PC-9 (cell line): ENCODE measurements at places on chromosomes 12 and 14. TPM values are rescaled to one million over a fixed set of nuclear protein-coding genes. Genes with fewer than 3 reads are reported as not detected.
A peak's percentile ranks its signal among the peaks of the same experiment; 100 is the strongest.

The GON7 gene
- 6.4 and 9.3 TPM in 2 replicates for total RNA-seq

The GPR84 gene
- not detected in 2 replicates for total RNA-seq

The CFAP251 gene
- total RNA-seq, result 3.7 and 4.3 TPM in 2 replicates

The GZMB gene
- total RNA-seq, result not detected in 2 replicates

The KCNH3 gene
- total RNA-seq, result not detected in 2 replicates

DNA sequence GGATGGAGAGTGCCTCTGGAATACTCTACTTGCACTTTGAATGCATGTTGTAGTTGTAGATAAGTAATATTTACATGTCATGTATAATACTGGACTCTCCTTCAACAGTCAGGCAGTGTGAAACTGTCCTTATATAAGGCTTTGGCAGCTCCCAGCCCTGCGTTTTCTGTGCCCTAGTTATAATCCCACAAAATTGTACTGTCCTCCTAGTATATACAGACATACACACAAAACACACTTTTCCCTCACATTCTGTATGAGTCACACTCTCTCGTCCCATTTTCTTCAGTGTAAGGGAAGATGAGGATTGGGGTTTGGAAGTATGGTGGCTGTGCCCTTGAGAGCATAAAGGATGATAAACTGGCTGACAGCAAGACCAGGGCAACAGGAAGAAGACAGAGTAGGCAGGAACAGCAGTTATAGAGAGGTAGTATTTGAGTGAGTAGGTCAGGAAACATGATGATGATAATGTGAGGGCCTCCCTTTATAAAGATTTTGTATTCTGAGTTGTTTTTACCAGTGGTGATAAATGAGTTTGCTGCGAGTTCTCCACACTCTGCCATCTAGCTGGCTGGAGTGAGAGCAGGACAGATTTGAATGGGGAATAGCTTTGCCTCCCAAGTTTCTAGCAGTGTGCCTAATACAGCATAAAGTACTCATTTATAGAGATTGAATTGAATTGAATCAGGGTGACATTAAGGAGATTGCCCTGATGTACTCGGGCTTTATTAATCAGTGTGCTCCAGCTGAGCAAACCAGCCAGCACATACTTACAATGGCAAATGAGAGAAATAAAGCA, 5.0 kb downstream of the CREBL2 start:
- no peak for DNase-seq
- H3K27ac ChIP-seq, result no peak overlapping the region
- no peaks in the 10 kb centered on the region for H3K27me3 ChIP-seq
- H3K4me1 ChIP-seq, result peaks cover 13% of the 10 kb centered on the region
- H3K36me3 ChIP-seq, result no peaks in the 10 kb centered on the region

DNA sequence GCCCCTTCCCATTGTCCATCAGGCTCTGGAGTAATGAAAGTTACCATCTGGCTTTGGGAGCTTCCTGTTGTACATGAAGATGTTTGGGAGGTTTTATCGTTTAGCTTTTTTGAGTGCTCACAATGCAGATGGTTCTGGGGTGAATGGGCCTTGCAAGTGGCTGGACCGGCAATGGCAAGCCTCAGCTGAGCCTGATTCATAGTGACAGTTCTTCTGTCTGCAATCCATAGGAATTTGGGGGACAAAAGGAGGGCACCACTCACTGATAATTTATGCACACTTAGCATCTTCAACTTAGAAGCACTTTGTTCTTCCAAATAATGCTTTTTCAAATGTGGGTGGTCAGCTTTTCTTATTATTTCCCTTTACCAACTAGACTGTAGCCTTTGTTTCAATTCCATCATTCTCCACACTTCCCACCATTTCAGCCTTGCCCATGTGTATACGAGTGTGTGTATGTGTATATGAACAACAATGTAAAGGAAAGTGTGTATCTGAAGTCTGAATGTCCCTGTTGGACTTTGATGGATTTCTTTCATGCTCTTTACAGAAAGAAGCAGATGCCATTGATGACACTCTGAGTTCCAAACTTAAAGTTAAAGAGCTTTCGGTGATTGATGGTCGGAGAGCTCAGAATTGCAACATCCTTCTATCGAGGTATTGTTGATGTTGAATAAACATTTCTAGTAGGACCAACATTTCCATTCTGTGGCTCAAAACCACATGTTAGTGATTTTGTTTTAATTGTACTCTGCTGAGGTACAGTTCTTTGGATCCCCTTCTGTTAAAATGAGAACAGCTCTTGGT, 125.5 kb downstream of the GPR135 start:
- no peak for DNase-seq
- H3K27ac ChIP-seq, result no peak overlapping the region
- no peak overlapping the region for H3K4me3 ChIP-seq
- H3K4me1 ChIP-seq, result peaks cover 47% of the 10 kb centered on the region
- H3K27me3 ChIP-seq, result no peaks in the 10 kb centered on the region

GRCh38 chr12:131933387-131933786, 4.3 kb downstream of the PUS1 start:
- no peaks in the 10 kb centered on the region for H3K27me3 ChIP-seq
- H3K36me3 ChIP-seq, result peaks cover 32% of the 10 kb centered on the region
- H3K27ac ChIP-seq, result no peak overlapping the region
- H3K4me3 ChIP-seq, result no peak overlapping the region

DNA sequence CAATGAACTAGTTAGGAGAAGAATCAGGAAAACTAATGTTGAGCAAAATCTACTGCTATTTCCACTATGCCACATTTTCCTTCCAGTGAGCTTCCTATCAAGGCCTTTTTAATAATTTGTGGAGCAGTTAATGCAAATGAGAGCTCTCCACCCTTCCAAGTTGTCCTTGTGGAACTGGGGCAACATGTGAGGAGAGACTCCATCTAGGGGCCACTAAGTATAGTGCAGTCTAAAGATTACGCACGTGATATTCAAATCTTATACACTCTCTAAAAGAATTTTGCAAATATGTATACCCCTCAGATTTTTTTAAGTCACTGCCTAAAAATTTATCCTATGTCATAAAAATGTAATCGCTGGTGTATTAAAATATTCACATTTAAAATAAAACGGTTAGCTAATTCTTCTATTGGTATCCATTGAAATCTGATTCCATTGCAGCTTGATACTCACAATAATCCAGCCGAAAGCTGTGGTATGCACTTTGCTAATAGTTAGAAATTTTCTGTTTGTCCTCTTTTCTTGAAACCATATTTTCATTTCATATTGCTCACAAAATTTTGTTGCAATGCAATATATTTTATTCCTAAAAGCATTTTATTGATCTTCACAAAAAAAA, 100.1 kb downstream of the PAH start:
- H3K27ac ChIP-seq, result no peak overlapping the region
- DNase-seq, result no peak
- H3K27me3 ChIP-seq, result no peaks in the 10 kb centered on the region
- H3K4me1 ChIP-seq, result no peaks in the 10 kb centered on the region
- H3K36me3 ChIP-seq, result no peaks in the 10 kb centered on the region

DNA sequence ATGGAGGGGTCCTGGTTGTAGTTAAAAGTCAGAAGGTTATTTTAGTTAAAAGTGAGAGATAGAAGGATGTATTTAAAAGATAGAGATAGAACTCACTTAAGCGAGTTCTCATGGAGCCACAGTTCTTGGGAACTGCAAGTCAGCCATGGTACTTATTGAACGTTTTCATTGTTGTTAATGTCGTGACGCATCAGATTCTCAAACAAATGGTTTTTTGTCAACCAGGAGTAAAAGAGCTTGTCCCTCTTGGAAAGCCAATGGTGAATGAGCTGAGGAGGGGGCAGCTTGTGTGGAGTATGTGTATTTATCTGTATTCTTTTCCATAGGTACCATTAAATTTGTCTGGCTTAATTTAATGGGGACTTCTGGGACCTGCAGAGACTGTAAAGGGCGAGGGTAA, 68.6 kb downstream of the FIGNL2 start:
- H3K36me3 ChIP-seq, result no peaks in the 10 kb centered on the region
- no peaks in the 10 kb centered on the region for H3K4me1 ChIP-seq
- peaks cover 42% of the 10 kb centered on the region for H3K27me3 ChIP-seq
- no peak overlapping the region for H3K4me3 ChIP-seq
- H3K27ac ChIP-seq, result no peak overlapping the region

DNA sequence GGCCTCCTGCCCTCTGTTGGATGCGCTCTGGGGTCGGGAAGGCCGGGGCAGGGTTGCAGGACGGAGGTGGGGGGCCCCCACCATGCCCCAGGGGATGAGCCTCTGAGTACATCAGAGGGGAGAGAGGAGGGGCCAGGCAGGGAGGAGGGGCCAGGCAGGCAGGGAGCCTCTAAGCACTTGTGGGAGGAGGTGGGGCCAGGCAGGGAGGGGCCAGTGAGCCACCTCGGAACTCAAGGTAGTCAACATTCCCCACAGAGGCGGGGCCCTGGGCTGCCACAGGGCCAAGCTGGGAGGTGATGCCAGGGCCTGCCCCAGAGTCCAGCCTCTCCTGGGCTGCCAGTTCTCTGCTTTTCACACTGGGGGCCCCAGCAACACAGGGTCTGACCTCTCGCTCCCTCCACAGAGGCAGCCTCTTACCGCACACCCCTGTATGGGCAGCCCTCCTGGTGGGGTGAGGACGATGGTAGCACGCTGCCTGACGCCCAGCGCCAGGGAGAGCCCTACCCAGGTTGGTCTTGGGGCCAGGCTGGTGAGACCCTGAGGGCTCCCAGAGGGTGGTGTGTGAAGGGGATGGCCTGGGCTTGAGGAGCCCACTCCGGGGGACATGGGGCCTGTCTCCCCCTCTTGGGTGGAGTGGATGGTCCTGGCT, 17.4 kb downstream of the CEP170B start:
- peak; percentile 81 for DNase-seq
- no peak overlapping the region for H3K4me3 ChIP-seq
- no peaks in the 10 kb centered on the region; the same call in 1 of the 2 replicates for H3K36me3 ChIP-seq
- no peak overlapping the region for H3K27ac ChIP-seq
- peaks cover 7% of the 10 kb centered on the region for H3K4me1 ChIP-seq

- no peak for DNase-seq
- no peak overlapping the region for H3K4me3 ChIP-seq
- H3K36me3 ChIP-seq, result no peaks in the 10 kb centered on the region
- H3K4me1 ChIP-seq, result no peaks in the 10 kb centered on the region
- no peak overlapping the region for H3K27ac ChIP-seq
These were observed 178.2 kb downstream of the BCL11B start for GRCh38 chr14:99093532-99094517.
